SK-MEL-5 (cell line): ENCODE measurements at places on chromosomes 3 and 15.

- no peak for DNase-seq
Observed at GRCh38 chr3:159189994-159190669, 388.3 kb downstream of the MFSD1 start.

DNA sequence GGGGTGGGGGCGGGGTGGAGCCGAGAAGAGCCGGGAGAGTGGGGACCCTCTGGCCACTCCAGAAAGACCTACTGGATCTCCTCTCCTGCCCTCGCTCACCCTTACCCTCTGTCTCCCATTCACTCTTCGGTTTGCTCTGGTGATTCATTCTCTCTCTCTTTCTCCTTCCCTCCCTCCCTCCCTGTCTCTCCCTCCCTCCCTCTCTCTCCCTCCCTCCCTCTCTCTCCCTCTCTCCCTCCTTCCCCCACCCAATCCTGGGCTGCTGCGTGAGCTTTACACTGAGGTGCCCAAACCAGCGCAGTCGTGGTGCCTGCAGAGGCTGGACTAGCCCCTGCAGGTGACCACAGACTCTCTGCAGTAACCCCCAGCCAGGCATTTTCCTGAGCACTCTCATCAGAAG is 32.2 kb upstream of the ADAMTS17 start:
- no peak for DNase-seq

DNA sequence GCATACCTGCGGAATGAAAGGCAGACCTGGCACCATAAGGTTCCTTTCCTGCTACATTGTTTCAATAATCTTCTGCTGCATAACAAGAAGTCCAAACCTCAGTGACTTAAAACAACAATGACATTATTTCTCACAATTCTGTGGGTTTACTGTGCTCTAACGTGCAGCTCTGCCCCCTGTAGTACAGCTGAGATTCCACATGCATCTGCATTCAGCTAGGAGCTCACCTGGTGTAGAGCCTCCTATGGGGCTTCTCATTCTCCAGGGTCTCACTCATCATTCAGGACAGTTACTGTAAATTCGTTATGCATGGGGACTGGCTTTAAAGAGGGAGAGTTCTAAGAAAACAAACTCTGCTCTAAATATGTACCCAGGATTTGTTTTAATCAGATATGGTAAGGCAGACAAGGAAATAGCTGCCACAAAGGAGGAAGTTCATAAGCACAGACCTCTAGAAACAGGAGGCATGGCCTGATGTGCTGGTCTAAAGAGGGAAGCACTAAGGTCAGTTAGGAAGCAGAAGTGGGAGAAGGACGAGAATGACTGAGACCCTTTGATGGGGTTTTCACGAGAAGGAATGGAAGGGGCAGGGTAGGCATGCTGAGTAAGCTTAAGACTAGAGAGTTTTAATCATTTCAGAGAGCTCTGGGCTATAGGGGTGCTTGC is 347.0 kb downstream of the NEK10 start:
- DNase-seq, result no peak

DNA sequence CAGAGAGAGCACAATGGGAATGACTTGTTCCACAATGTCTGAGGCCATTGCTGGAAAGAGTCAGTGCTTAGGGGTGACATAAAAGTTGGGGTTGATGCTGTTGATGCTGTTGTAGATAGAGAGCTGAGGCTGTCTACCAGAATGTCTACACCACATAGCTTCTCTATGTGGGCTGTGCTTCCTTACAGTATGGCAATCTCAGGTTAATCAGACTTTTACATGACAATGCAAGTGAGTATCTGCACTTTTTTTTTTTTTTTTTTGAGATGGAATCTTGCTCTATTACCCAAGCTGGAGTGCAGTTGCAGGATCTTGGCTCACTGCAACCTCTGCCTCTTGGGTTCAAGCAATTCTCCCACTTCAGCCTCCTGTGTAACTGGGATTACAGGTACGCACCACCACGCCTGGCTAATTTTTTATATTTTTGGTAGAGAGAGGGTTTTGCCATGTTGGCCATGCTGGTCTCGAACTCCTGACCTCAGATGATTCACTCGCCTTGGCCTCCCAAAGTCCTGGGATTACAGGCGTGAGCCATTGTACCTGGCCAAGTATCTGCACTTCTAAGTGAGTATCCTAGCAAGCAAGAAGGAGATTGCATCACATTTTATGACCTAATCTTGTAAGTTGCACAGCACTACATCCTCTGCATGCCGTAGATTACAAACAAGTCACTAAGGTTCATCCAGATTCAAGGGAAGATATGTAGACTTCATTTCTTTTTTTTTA is 28.7 kb downstream of the DLEC1 start:
- DNase-seq, result no peak
